ENCODE measurements at places on chromosomes 12 and 14.

DNA sequence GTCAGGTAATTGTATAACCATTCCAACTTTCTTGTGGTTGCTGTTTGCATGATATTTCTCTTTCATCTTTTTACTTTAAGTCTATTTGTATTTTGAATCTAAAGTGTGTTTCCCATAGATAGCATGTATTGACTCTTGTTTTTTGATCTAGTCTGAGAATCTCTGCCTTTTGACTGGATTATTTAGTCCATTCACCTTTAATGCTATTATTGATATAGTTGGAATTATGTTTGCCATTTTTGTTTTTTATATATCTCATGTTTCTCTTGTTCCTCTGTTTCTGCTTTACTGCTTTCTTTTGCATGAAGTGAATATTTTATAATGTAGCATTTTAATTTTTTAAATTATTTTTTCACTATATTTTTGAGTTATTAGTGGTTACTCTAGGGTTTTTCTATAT is 103.9 kb upstream of the PMCH start:
- no peaks in the 10 kb centered on the region for H3K27me3 ChIP-seq
- no peaks in the 10 kb centered on the region for H3K36me3 ChIP-seq
- H3K27ac ChIP-seq, result no peak overlapping the region
- H3K4me1 ChIP-seq, result no peaks in the 10 kb centered on the region
- DNase-seq, result no peak

DNA sequence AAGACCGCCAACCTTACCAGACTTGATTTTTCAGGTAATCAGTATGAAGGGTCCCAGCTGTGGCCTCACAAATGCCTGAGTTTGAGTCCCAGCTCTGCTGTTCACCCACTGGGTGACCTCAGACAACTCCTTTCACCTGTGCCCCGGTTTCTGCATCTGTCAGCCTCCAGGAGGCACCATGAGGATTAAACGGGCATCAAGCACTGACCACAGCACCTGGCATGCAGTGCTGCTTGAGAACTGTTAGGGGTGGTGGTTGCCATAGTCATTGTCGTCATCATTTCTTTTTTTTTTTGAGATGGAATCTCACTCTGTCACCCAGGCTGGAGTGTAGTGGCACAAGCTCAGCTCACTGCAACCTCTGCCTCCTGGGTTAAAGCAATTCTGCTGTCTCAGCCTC is 57.9 kb downstream of the PHETA1 start:
- no peak overlapping the region for H3K4me3 ChIP-seq
- no peaks in the 10 kb centered on the region for H3K4me1 ChIP-seq
- H3K27ac ChIP-seq, result no peak overlapping the region
- DNase-seq, result no peak
- no peaks in the 10 kb centered on the region for H3K27me3 ChIP-seq
- H3K36me3 ChIP-seq, result no peaks in the 10 kb centered on the region

DNA sequence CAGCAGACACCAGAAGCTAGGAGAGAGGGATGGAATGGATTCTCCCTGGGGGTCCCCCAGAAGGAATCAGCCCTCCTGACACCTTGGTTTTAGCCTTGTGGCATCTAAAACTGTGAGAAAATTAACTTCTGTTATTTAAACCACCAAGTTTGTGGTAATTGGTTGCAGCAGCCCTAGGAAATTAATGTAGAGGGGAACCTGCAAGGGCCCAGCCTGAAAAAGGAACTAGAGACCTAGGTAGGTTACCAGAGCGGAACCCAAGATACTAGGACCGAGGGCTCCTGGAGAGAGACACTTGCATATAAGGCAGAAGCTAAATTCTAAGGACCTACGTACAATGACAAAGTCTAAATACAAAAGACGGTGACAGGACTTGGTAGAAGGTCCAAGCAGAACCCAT is 8.1 kb upstream of the DENND5B start:
- no peak overlapping the region for H3K27ac ChIP-seq
- H3K36me3 ChIP-seq, result no peaks in the 10 kb centered on the region
- DNase-seq, result no peak
- no peak overlapping the region for H3K4me3 ChIP-seq

GRCh38 chr12:464484-465267 is 4.9 kb downstream of the B4GALNT3 start:
- H3K4me1 ChIP-seq, result peaks cover 21% of the 10 kb centered on the region
- H3K27ac ChIP-seq, result no peak overlapping the region
- no peaks in the 10 kb centered on the region for H3K27me3 ChIP-seq
- no peak overlapping the region for H3K4me3 ChIP-seq
- no peak for DNase-seq

- peak overlapping the region; percentile 24 for H3K27ac ChIP-seq
- DNase-seq, result no peak
- peaks cover 51% of the 10 kb centered on the region for H3K4me1 ChIP-seq
- no peaks in the 10 kb centered on the region for H3K27me3 ChIP-seq
- H3K4me3 ChIP-seq, result no peak overlapping the region
- H3K36me3 ChIP-seq, result no peaks in the 10 kb centered on the region
Measured at GRCh38 chr12:15632708-15633107, 156.5 kb downstream of the EPS8 start.

GRCh38 chr12:6374786-6375160 is 590 bp downstream of the SCNN1A start:
- H3K27ac ChIP-seq, result peak overlapping the region; percentile 94
- DNase-seq, result no peak
- H3K4me1 ChIP-seq, result peaks cover 82% of the 10 kb centered on the region
- H3K36me3 ChIP-seq, result no peaks in the 10 kb centered on the region
- H3K4me3 ChIP-seq, result no peak overlapping the region

- DNase-seq, result no peak
- H3K36me3 ChIP-seq, result no peaks in the 10 kb centered on the region
- H3K27ac ChIP-seq, result no peak overlapping the region
- no peak overlapping the region for H3K4me3 ChIP-seq
- H3K4me1 ChIP-seq, result no peaks in the 10 kb centered on the region
- H3K27me3 ChIP-seq, result no peaks in the 10 kb centered on the region
Measured at GRCh38 chr12:103144278-103144677, 186.8 kb downstream of the ASCL1 start.

DNA sequence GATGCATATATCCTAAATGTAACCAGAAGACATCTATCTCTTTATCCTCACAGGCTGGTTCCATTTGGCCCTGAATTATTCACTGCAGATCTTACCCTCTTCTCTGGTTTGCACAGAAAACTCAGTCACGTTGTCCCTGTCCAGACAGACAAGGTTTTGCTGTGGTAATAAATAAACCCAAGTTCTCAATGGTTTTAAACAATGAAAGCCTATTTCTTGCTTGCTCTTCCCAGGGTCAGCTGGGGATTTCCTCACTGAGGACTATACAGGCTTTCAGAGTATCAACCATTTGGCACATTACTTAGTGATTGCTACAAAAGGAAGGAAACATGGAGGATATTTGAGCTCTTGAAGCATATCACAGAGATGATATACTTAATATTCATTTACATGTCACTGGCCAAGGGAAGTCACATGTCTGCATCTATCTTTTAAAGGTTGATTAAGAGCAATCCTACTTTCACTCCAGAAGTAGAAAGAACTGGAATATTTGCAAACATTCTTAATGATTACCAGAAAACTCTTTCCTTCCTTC is 24.4 kb upstream of the E2F7 start:
- H3K27ac ChIP-seq, result no peak overlapping the region
- H3K4me1 ChIP-seq, result no peaks in the 10 kb centered on the region

DNA sequence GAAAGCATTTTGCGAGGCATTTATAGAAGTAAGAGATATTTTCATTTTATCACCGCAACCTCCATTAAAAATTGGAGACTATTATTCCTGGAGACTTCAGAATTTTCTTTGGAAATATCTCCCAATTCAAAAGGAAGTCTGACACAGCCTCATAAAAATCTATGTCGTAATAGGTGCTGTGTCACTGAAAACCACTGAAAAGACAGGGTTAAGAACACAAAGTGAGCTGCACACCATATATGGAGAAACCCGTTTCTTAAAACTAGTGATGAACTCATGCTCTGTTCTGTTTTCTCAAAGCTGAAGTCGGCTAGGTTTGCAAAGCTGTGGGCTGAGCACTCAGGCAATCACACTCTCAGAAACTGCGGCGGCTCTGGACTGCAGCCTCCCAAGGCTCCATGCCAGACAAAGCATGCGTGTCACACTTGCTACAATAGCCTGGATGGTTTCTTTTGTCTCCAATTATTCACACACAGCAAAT is at the start of gene GLIPR1:
TSS of gene GLIPR1 (plus strand) at position 287 of the 481 bp plus-strand sequence. CDS start at position 413, 126 bp downstream.
- no peak within 1 kb of the TSS for H3K4me3 ChIP-seq
- H3K27me3 ChIP-seq, result no peaks in the 10 kb centered on the region
- no peak for DNase-seq
- peaks cover 8% of the 10 kb centered on the region for H3K4me1 ChIP-seq
- H3K36me3 ChIP-seq, result no peaks in the 10 kb centered on the region
- H3K27ac ChIP-seq, result peak within 1 kb of the TSS; percentile 10

DNA sequence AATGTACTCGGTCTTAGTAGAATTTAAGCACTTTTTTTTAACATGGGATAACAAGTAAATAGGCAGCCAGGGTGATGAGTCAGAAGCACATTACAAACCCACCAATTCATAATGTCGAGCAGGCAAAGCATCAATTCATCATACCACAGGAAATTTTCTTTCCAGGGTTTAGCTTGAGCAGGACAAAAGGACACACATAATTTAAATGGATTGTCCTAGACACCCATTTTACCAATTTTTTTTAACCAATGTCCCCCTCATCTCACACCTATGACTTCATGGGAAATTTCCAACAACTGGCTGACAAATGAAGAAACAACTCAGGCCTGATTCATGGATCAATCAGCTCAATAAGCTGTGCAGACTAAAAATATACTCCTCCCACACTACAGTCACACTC is 58.8 kb upstream of the FOXG1 start:
- no peaks in the 10 kb centered on the region for H3K27me3 ChIP-seq
- H3K27ac ChIP-seq, result no peak overlapping the region
- H3K36me3 ChIP-seq, result no peaks in the 10 kb centered on the region
- H3K4me3 ChIP-seq, result no peak overlapping the region
- DNase-seq, result no peak

- H3K4me3 ChIP-seq, result no peak overlapping the region
- no peaks in the 10 kb centered on the region for H3K27me3 ChIP-seq
- H3K36me3 ChIP-seq, result no peaks in the 10 kb centered on the region
- DNase-seq, result no peak
- peaks cover 12% of the 10 kb centered on the region for H3K4me1 ChIP-seq
Measured at GRCh38 chr14:51654533-51654845, 2.8 kb downstream of the FRMD6 start.

DNA sequence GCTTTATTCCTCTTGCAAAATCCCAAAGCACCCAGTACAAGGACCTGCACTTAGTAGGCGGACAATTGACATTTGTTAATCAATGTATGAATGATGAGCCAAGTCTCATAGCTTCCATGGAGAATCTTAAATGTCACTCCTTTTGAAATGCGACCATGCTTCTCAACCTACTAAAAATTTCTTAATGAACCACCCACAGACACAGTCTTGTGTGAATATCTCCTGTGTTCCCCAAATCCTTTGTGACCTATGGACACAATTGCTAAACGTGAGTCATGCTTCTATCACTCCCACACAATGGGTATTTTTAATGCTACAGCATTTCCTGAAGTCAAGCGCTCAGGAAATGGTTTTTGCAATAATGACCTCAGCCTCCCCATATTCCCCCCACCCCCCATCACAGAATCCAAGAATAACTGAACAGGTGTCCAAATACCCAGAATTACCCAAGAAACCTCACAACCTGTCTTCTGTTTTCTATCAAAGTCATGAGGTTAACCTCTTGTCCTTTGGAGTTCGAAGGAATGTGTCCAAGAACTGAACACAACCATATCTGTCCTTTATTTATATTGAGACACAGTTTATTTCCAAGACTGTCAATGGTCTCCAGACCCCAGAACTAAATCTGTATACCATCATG is 163.6 kb upstream of the PLEKHG7 start:
- H3K27ac ChIP-seq, result no peak overlapping the region
- H3K36me3 ChIP-seq, result no peaks in the 10 kb centered on the region
- DNase-seq, result no peak
- no peak overlapping the region for H3K4me3 ChIP-seq
- 0 out of 2 replicates have a peak, but pooled peaks cover 10% of the 10 kb centered on the region for H3K4me1 ChIP-seq

All from Caco-2 (cell line).